ENCODE measurements at places on chromosomes 6 and 20.

GRCh38 chr6:74631564-74631963 lies 574.3 kb downstream of the COL12A1 start:
- DNase-seq: no peak

DNA sequence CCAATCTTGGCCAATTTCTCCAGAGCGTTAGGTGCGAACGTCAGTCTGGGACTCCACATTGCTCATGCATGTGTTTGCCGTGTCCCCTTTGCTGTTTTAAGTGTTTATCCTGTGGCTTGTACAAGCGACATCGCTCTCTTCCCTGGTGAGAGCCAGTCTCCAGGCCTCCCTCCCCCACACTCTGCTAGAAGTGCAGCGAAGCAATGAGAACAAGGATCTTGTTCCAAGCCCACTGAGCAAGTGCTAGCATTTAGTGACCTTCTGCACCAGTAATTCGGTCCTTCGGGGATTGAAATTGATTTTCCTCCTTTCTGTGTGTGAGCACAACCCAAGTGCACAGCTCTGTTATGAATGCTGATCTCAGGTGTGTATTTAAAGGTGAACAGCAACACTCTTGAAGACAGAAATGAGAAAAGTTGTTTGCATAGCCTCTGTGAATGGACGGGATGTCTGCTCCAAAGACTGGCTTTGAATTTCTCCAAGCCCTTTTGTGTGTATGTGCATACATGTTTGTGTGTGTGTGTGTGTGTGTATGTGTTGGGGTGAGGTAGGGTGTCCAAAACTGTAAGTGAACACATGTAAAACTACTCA lies 29.0 kb downstream of the CD83 start:
- no peak for DNase-seq

DNA sequence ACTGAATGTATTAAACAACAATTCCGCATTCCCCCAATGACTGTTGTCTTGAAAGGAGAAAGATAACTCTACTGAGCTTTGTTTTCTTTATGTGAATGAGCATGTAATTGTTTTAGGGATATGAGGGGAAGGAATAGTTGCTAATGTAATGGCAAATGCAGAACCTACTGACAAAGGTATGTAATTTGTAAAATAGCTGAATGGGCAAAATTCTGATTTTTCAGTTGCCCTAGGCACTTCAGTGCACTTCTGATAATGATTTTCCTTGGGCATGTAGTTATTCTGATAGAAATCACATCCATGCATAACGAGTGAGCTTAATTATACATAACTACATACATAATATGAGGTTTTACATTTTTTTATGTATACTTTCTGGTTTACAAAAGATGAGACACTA lies 53.4 kb upstream of the FOXO3 start:
- no peak for DNase-seq

GRCh38 chr20:2152317-2152716 lies 50.7 kb downstream of the STK35 start:
- DNase-seq: no peak

- DNase-seq: no peak
Observed at GRCh38 chr6:147737115-147737514, 228.6 kb downstream of the SAMD5 start.

GRCh38 chr6:93104195-93104817 lies 315.1 kb downstream of the EPHA7 start:
- no peak for DNase-seq

Data from hypothalamus (tissue), 51 donors.